ENCODE measurements at places on chromosomes 7 and 10.

DNA sequence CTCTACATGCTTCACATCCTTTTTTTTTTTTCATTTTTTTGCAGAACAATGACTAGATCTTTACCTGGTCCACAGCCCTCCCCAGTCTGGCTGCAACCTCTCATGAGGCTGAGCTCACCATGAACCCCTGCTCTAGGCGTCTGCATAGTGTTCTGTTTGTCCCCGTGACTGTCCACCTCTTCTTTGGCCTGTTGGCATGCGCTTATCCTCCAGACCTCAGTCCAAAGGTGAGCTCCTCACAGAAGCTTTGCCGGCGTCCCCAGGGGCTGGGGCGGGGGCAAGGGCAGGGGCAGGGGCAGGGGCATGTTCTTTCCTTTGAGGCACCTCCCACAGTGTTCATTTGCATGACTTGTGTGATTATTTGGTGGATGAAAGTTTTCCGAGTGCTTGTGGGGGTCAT is 218.4 kb upstream of the ZNF32 start:
- no peak for DNase-seq

GRCh38 chr7:110522761-110523200 is 568.1 kb upstream of the LRRN3 start:
- no peak for DNase-seq

- DNase-seq = no peak
Measured at GRCh38 chr10:124351481-124352220, 67.1 kb downstream of the OAT start.

- no peak for DNase-seq
Measured at GRCh38 chr10:33698033-33698432, 363.6 kb upstream of the NRP1 start.

GRCh38 chr10:111732166-111732785 is 451.3 kb downstream of the GPAM start:
- DNase-seq = no peak

GRCh38 chr7:4800926-4801838 is 25.8 kb downstream of the AP5Z1 start:
- no peak for DNase-seq

- DNase-seq = peak; percentile 85
Measured at GRCh38 chr7:104923010-104923421, 91.0 kb upstream of the KMT2E start.

- no peak for DNase-seq
Measured at GRCh38 chr10:110618230-110618610, 25.9 kb upstream of the RBM20 start.

DNA sequence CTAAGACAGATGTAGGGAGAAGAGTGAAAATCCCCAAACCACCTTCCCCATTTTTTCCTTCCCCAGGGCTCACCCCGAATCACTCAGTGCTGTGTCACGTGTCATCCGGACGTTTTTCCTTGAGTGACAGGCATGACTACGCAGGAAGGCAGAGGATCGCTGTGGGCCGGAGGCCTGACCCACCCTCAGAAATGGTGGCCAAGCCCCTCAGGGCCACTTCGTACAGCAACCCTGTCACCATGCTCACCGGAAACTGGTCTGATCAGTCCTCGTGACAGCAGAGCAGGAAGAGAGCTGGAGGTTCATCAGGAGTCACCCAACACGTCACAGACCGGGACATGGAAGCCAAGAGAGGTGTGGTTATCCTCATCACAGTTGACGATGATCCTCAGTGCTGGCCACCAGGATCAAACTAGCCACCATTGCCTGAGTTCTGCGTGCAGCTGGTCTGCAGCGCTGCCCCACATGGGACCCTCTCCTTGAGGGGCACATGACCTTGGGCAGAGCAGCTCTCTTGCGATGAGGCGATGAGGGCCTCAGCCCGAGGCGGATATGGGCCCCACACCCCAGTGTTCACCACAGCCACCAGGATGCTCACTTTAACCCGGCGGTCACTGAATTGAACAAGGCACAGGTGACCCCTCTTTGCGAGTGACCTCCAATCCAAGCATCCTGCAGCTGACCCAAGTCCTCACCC is 99.3 kb upstream of the INSIG1 start:
- no peak for DNase-seq

DNA sequence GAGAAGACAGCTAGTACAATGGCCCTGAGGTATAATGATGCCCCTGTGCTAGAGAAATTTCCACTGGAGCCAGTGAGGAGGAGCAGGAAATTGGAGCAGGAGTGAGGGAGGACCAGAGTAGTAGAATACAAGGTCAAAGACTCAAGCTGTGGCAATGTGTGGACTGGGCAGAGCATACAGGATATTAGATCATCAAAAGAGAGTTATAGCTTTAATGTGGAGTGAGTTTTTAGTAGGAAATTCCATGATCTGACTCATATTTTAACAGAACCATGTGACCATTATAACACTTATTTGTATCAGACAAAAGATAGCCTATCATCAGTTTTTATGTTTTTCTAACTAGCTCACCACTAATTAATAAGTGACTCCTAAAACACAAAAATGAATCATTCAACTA is 154.1 kb downstream of the DGKB start:
- DNase-seq = no peak

DNA sequence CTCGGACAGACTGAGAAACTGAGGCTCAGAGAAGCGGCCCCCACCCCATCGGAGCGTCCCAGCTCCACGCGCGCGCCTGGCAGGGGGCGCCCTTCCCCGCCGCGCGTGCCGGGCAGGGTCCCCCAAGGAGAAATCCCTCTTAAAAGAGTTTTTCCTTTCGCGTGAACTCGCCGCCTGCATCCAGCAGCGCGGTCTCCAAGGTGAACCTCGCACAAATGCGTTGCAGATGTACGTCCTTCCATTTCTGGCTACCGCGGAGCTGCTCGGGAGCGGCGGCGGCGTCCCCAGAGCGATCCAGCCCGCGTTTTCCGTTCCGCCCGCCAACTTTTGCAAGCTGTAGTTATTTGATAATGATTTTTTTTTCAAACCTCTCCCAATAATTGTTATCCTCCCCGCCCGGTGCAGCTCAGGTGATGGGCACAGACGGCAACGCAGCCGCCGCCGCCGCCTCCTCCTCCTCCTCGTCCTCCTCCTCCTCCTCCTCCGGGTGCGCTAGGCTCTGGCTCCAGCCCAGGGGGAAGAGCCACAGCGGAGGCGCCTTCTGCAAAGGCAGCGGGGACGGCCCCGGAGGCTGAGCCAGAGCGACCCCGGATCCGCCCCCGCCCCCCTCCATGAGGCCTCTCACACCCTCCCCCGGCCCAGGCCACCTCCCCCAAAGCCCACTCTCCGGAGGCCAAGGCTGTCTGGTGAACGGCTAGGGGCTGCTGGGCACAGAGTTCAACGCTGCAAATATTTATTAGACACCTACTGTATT is 74.0 kb upstream of the CUX1 start:
- DNase-seq = peak; percentile 76

GRCh38 chr10:4121502-4122380 is 336.7 kb upstream of the KLF6 start:
- DNase-seq = no peak

GRCh38 chr10:42938351-42938750 is 138.5 kb upstream of the RET start:
- no peak for DNase-seq

DNA sequence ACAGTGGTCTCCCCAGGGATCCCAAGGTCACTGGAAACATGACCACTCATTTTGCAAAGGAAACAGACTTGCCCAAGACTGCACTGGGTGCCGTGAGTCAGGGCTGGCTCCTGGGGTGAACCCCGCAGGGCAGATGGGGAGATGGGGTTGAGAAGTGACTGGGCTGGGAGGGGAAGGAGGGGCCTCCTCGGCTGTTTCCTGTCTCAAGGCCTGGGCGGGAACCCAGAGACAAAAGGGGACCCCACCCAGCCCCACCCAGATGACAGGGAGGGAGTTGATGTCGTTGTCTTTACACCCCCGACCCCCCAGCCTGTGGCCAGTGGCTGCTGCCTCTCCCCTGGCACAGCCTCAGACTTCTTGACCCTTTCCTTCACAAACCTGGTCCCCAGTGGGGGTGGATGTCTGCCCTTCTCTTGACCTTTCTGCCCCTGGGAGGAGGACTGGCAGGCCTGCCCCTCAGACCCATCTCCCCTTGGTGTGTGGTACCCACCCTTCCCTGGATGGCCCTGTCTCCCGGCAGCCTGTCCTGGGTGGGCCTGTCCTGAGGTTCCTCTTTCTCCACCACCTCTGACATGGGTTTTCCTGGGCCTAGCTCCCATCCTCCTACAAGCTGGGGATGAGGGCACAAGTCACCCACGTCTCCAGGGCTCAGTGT is 1.4 kb downstream of the MYO1G start:
- peak; percentile 77 for DNase-seq

DNA sequence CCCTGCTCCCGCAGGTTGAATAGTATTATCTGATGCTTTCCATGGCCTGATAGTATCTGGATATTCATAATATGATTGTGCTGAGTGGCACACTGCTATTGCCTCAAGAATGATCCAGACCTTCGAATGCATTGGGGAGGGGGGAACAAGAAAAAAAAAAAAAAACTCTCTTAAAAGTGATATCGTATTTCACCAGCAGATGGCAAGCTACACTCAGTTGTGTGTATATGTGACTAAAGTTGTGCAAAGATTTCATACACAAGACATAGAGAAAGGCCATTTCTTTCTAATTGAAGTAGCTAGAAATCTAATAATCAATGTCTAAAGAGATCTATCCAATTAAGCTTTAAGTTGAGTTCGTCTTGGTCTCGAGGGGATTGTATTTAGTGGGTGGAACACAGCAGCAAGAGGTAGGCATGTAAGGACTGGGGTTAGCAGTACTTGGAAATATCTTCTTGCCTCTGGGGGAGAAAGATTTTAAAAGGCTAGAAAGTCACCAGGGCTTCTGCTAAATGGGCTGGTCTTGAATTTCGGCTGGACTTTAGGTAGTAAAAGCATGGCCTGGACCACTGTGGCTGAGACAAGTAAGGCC is 15.3 kb downstream of the SFRP4 start:
- DNase-seq = peak; percentile 75

GRCh38 chr7:41503438-41503837 is 199.5 kb downstream of the INHBA start:
- DNase-seq = no peak

GRCh38 chr7:108270385-108271015 is 140.3 kb upstream of the LAMB4 start:
- DNase-seq = no peak

DNA sequence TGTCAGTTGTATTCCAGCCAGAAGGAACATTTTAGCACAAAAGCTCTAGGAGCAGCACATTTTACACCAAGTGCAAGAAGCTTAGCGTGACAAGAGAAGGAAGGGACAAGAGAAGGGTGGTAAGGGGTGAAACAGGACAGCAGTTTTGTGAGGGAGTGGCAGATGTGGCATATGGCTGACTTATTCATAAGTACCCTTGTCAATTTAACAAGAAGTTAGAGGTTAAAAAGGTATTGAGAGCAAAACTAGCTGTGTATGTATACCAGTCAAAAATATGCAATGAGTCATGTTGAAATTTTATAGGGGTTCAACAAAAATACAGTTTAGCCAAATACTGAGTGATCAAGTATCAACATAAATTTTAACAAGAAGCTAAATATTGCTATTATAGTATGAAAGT is 561.5 kb upstream of the POT1 start:
- DNase-seq = no peak

DNA sequence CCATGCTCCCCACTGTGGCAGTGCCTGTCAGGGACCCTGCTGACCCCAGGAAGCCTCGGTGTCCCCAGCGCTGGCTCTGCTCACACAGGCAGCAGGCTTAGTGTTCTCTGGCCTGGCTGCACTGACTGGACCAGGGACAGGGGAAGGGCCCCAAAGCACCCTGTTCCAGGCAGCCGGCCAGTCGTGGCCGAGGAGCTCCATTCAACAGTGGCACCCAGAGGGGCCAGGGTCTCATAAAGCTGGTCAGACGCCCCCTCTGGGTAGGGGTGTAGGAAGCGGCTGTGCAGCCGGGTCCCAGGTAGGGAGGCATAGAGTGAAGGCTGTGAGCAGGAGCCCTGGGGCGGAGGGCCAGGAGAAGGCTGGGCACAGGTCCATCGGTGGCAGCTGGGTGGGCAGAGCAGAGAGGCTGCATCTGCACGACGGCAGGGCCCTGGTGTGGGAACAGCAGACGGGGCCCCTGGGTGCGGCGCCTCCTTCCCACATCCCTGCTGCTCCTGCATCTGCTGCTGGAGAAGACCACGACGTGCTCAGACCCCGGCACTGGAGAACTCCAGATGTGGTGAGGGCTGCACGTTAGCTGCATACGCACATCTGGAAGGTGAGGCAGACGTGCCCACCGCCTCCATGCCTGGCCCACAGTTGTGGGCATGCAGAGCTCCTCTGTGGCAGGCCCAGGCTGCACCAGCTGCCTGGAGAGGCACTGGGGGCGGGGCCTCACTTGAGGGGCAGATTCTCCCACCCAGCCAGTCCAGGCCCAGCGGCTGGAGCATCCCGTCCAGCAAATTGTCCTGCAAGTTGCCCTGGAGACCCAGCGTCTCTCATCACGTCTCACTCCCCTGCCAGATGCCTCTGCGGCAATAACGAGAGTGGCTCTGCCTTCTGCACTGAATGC is 25.1 kb downstream of the MNX1 start:
- DNase-seq = no peak

DNA sequence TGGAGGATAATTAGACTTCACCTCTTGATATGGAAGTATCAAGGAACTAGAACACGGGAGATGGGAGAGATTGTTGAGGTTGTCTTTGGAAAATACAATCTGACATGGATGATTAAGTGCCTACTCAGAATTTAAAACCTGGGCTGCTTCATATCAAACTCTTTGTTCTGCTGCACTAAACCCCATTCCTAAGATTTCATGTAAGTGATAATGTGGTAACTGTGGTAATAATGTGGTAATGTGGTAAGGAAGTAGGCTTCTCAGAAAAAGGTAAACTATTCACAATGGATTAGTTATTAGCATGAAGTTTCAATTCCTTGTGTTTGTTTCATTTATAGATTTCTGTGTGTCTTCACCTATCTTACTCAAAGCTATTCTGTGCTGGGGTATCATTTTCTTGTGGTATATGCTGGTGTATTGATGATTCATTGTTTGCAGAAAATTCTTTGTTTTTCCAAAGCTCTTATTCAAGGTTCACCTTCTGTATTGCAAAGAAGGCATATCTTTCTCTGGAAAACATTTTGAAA is 129.9 kb upstream of the TAC1 start:
- no peak for DNase-seq

DNA sequence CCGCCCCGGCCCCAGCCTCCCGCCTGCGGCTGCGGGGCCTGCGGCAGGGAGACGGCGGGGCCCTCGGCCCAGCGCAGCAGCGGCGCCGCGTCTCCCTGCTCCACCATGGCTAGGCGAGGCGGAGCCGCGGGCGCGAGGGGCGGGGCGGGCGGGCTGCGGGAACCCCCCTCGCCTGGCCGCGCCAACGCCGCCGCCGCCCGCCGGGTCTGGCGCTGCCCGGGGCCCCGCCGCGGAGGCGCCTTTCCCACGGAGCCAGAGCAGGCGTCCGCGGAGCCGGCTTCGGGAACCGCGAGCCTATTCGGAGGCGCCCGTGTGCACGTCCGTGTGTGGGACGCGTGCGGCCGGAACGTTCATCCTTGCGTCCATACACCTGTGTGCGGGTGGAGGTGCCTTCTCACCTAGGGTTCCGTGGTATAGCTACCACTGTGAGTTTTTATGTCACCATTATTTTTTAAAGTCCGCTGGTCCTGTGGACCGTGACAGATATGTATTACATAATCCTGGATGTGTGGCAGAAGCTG is at the start of gene DENND11:
DENND11 (minus strand) TSS at position 120 of the 521 bp plus-strand sequence; CDS start at position 107, 13 bp downstream.
- no peak for DNase-seq

GRCh38 chr10:117965984-117966383 is 80.8 kb downstream of the RAB11FIP2 start:
- DNase-seq = no peak

GRCh38 chr7:19648791-19649190 is 60.0 kb downstream of the POLR1F start:
- no peak for DNase-seq
